AML-193 (cell line): ENCODE measurements at places on chromosomes 2 and 18.

GRCh38 chr2:111135910-111136297 lies 15.2 kb downstream of the BCL2L11 start:
- no peak for DNase-seq

GRCh38 chr18:47113796-47114540 lies 36.3 kb downstream of the HDHD2 start:
- DNase-seq: no peak

DNA sequence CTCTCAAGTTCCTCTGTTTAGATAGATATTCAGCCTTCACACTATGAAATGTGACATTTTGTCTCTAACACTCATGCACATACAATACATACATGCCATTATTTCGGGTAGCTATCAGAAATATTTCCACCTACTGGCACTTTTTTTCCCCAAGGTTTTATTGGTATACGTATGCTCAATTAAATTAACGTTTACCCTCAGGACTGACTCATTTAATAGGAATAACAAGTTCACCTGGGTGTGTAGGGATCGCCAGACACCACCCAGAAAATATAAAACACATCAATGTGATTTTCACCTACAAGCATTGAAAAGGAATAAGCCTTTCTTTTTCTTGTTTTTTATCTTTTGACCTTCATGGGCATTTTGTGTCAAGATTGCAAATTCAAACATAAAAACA lies 138.5 kb upstream of the EPAS1 start:
- DNase-seq: no peak

- no peak for DNase-seq
These were observed 47.4 kb upstream of the DNAJC10 start for GRCh38 chr2:182668671-182669070.

DNA sequence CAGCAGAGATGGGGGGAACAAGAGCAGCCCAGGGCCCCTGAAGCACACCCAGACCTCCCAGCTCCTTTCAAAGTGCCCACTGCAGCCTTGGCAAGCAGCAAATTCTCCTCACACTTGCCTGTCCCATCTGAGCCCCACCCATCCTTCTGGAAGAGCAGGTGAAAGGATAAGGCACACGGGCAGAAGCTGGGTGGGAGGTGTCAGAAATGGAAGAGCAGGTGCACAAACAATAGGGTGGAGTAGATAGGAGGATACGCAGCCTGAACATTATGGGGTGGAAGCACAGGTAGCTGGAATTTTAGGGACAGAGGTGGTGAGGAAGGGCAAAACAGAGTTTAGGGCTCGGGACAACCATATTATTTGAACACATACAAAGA lies 69.2 kb downstream of the TNS1 start:
- DNase-seq: no peak

GRCh38 chr2:150370561-150370960 lies 116.9 kb downstream of the RND3 start:
- DNase-seq: no peak

DNA sequence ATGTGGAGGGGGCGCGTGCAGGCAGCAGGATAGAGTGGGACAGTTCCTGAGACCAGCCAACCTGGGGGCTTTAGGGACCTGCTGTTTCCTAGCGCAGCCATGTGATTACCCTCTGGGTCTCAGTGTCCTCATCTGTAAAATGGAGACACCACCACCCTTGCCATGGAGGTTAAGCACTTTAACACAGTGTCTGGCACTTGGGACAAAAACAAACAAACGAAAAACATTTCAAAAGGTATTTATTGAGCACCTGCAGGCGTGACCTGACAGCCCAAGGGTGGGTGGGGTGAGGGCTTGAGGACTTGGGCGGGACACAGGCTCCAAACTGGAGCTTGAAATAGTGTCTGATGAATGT lies 4.6 kb upstream of the CTDSP1 start:
- DNase-seq: no peak

DNA sequence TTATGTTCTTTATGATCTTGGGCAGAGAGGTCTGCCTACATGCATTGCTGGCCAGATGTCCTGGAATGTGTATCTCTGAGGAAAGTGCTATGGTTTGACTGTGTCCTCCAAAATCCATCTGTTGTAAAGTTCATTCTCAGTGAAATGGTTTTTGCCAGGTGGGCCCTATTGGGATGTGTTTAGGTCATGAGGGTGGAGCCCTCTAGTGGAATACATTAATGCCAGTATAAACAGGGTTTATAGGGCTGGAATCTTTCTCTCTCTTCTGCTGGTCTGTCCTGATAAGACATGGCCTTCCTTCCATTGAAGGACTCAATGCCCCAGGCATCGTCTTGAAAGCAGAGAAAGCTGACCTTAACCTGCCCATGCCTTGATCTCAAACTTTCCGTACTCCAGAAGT lies 258.5 kb downstream of the RPIA start:
- DNase-seq: peak; percentile 3

- DNase-seq: peak; percentile 41
These were observed 41.9 kb upstream of the RAPGEF4 start for GRCh38 chr2:172693529-172694455.

- DNase-seq: no peak
These were observed 137.2 kb downstream of the BCL2 start for GRCh38 chr18:63182310-63182772.

DNA sequence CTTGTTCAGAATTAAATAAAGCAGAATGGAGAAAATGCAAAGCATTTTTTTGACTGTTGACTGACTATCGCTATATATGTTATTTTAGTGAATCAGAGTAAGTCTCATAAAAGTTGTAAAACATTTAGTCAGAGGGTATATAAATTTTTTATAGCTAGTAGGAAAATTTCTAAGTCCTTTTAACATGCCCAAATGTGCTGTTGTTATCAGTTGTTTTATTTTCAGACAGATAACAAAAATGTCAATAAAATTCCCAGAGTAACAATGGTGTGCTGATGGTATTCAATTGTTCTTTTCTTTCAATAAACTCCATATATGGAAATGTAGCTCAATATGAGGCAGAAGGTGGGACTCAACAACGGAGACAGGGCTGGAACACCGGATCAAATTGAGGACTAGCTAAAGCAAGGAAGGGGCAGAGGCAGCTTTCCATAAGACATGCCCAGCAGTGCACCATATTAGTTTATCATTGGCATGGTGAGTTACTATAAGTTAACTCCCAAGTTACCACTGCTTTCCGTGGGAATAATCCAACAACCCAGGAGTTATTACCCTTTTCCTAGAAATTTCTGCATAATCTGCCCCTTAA lies 26.6 kb downstream of the GULP1 start:
- DNase-seq: no peak

DNA sequence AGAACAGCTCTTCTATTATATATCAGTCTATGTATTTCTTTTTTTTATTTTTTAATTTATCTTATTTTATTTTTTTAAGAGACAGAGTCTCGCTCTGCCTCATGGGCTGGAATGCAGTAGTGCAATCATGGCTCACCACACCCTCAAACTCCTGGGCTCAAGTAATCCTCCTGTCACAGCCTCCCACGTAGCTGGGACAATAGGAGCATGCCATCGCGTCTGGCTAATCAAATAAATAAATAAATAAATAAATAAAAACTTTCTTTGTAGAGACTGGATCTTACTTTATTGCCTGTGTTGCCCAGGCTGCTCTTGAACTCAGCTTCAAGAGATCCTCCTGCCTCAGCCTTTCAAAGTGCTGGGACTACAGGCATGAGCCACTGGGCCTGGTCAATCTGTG lies 117.0 kb downstream of the RBMS1 start:
- no peak for DNase-seq

DNA sequence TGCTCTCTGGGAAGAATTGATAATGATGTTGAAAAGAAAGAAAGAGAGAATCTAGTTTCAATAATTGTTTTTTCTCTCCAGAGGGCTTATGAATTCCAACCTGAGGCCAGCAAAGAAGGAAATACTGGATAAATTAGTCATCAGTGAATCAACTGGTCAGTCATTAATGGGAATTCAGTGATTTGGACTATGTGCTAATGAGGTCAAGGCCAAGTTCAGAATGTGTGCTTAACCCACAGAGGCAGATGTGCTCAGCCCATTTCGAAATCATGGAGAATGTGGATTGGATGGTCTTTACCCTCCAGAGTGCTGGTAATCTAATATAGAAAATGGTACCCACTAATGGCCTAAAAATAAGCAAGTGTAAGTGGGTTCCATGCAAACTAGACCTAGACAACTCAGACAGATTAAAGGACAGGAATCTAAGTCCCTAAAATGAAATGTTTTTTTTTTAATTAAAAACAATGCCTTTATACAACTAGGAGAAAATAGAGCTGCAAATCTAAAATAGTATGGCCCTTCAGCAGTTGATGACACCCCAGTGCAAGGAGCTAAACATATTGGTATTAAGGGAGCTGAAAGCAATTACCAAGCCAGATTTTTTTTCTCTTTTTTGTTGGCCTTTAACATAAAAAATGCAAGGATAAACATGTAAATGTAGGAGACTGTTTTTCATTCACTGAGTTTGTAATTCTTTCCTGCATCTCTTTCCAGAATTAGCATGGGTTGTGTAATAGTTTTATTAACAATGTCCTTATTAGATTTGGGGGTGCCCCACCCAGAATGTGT lies 296.9 kb downstream of the SATB2 start:
- DNase-seq: no peak

DNA sequence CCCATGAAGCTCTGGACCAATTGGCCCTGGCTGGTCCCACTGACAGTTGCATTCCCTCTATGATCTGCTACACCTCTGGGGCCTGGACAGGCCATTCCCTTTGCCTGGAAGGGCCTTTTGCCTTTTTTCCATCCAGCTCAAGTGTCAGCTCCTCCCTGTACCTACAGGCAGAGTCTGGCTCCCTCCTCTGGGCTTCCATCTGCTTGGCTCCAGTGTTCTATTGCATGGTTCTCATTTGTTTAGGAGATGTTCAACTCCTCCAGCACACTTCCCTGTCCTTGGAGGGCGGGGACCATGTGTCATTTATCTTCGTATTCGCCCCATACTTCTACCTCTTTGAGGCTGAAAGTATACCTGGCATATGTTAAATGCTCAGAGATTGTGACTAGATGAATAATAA lies 61.1 kb downstream of the PRKCE start:
- no peak for DNase-seq
